ENCODE measurements at places on chromosomes 5 and 9.

DNA sequence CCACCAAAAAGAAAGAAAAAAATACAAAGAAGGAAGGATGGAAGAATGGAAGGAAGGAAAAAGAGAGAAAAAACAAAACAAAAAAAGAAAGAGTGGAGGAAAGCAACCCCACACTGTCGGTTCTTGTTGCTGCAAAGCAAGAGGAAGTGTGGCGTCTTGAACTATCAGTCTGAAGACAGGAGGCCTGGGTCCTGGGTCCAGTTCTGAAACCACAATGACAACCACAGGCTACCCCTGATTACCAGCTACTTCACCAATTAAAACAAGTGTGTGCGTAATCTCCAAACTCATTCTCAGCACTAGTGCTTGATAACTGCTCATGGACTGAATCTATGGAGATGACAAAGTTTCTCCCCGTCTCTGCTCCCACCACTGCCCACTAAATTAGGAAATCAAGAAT is 93.7 kb downstream of the RASEF start:
- H3K4me1 ChIP-seq, result no peaks in the 10 kb centered on the region
- no peak overlapping the region for H3K4me3 ChIP-seq
- no peaks in the 10 kb centered on the region for H3K27me3 ChIP-seq
- no peak for DNase-seq

GRCh38 chr5:90334741-90335140 is 74.8 kb downstream of the CETN3 start:
- no peak for DNase-seq
- no peaks in the 10 kb centered on the region for H3K36me3 ChIP-seq
- no peak overlapping the region for H3K4me3 ChIP-seq
- H3K27me3 ChIP-seq, result no peaks in the 10 kb centered on the region
- no peak overlapping the region for H3K27ac ChIP-seq

DNA sequence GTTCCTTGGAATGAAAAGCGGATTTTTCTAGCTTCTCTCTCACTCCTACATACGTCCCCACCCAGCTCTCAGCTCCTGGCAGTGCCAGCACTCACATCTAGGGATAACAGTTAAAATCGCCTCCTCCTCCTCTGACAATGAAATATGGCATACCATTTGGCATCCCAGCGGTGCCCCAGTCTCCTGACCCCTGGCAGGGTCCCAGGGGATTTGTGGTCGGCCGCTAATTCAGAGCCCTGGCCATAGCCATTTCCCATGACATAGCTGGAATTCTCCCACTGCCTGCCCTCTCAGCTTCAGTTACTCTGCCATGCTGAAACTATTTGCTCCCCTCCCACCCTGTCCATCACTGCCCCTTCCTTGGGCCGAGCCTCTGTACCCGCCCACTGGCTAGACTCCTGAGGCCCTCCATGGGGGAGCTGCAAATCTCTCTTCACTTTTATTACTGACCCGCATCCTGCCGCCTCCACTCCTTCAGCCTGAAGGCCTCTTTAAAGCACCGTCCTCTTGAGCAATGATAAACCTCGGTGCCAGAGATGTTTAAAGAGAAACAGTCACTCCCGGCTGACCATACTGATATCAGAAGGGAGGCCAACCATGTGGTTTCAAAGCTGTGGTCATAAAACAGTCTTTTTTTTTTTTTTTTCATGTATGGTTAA is 139.8 kb downstream of the SLIT3 start:
- no peaks in the 10 kb centered on the region for H3K27me3 ChIP-seq
- no peak overlapping the region for H3K4me3 ChIP-seq
- H3K4me1 ChIP-seq, result no peaks in the 10 kb centered on the region
- no peaks in the 10 kb centered on the region for H3K36me3 ChIP-seq
- DNase-seq, result no peak

DNA sequence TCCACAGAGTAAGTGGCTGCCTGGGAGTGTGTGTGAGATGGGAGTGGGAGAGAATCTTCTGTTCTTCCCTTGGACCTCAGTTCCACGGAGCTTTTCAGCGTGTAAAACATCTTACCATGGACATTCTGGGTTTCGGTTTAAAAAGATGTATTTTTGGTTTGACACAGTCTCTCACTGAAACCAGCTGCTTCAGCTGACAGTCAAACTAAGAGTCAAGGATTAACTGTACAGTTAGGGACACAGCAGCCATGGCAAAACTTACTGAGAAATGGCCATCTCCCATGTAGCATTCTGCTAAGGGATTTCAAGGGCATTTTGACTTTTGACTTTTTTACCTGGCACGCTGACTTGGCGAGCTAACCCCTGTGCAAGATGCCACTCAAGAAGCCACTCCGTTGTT is 93.8 kb upstream of the IL12B start:
- no peak overlapping the region for H3K4me3 ChIP-seq
- no peaks in the 10 kb centered on the region for H3K36me3 ChIP-seq
- no peaks in the 10 kb centered on the region for H3K27me3 ChIP-seq
- H3K27ac ChIP-seq, result no peak overlapping the region
- DNase-seq, result no peak

DNA sequence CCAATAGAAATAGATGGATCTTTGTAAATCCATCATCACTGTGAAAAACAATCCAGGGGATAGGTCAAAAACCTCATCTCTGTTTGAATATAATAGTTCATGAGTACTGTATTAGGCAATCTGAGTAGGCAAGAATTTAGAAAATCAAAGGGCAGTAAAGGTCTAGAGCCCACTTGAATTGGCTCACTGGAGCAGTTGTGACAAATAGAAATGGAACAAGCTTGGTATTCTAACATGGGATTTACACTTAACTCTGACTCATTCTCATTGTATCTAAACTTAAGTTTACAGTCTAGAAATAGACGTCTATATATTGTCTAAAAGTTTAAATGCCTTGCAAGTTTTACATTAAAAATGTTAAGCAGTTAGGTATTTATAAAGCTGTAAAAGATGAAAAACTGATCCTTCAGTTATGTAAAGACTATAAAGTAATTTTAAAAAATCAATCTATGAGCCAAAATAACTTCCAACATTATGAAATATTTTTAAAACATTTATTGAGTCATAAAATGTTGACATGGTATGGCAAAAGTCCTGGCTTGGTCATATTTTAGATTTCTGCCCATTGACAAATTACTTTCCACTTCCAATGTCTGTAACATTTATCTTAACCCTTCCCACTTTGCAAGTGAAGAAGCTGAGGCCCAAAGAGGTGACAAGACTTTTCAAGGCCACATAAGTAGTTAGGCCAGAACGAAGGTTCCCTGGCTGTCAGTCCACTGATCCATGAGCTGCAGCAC is 203.7 kb upstream of the NREP start:
- DNase-seq, result no peak
- H3K27me3 ChIP-seq, result no peaks in the 10 kb centered on the region
- no peak overlapping the region for H3K27ac ChIP-seq

DNA sequence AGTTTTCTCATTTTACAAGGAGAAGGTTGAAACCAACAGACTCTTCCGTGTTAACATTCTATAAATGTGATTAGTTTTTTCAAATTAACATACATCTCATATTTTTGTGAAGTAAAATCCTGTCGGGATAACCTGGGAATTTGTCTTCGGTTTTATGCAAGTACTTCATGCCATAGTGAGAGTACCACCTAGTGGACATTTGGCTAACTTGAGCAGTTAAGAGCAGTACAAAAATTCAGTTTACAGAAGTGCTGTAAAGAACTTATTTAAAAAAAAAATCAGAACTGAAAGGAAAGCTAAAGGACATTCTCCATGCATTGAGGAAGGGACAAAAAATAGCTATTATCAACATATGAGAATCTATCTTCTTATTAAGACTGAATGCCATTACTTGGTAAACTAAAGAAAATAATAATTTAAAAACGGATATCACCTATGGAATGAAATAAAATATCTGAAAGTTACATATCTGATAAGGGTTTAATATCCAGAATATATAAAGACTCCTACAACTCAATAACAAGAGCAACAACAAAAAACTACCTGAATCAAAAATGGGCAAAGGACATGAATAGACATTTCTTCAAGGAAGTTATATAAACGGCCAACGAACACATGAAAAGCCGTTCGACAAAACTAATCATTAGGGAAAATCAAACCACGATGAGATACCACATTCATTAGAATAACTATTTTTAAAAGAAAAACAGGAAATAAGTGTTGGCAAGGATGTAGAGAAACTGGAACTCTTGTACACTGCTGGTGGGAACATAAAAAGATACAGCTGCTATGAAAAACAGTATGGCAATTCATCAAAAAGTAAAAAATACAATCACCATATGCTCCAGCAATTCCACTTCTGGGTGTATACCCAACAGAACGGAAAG is 117.0 kb upstream of the GNA14 start:
- no peaks in the 10 kb centered on the region for H3K27me3 ChIP-seq
- H3K4me3 ChIP-seq, result no peak overlapping the region
- no peak for DNase-seq
- no peaks in the 10 kb centered on the region for H3K36me3 ChIP-seq

DNA sequence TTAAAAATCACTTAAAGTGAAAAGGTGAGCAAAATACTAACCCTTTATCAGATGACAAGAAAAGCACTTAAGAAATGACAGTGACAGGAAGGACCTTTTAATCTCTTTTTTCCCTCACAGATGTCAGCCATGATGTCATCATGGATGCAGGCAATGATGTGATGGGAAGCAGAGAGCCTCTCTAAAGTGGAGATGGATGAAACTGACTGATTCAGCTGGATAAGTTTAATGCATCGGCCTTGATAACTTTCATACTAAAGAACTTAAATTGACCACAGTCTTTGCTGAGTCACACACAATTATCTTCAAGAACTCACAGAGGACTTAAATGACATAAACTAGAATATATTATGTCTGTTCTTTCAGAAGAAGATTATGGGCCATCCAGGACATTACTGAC is 153.2 kb upstream of the FGF10 start:
- no peak overlapping the region for H3K4me3 ChIP-seq
- DNase-seq, result no peak
- no peaks in the 10 kb centered on the region for H3K36me3 ChIP-seq
- H3K27ac ChIP-seq, result no peak overlapping the region
- H3K27me3 ChIP-seq, result no peaks in the 10 kb centered on the region
- no peaks in the 10 kb centered on the region for H3K4me1 ChIP-seq

- no peak overlapping the region for H3K4me3 ChIP-seq
- DNase-seq, result no peak
- H3K4me1 ChIP-seq, result no peaks in the 10 kb centered on the region
- H3K36me3 ChIP-seq, result no peaks in the 10 kb centered on the region
- H3K27ac ChIP-seq, result no peak overlapping the region
These were observed 158.9 kb downstream of the FAM174A start for GRCh38 chr5:100694100-100694499.

- H3K36me3 ChIP-seq, result peaks cover 6% of the 10 kb centered on the region
- H3K27me3 ChIP-seq, result no peaks in the 10 kb centered on the region
- H3K27ac ChIP-seq, result no peak overlapping the region
- no peaks in the 10 kb centered on the region for H3K4me1 ChIP-seq
- DNase-seq, result no peak
These were observed 2.7 kb downstream of the MTRR start for GRCh38 chr5:7871653-7872052.

GRCh38 chr9:110830495-110830894 is 161.9 kb downstream of the MUSK start:
- no peak overlapping the region for H3K4me3 ChIP-seq
- H3K36me3 ChIP-seq, result no peaks in the 10 kb centered on the region
- no peak overlapping the region for H3K27ac ChIP-seq
- H3K27me3 ChIP-seq, result no peaks in the 10 kb centered on the region
- peaks cover 2% of the 10 kb centered on the region for H3K4me1 ChIP-seq

DNA sequence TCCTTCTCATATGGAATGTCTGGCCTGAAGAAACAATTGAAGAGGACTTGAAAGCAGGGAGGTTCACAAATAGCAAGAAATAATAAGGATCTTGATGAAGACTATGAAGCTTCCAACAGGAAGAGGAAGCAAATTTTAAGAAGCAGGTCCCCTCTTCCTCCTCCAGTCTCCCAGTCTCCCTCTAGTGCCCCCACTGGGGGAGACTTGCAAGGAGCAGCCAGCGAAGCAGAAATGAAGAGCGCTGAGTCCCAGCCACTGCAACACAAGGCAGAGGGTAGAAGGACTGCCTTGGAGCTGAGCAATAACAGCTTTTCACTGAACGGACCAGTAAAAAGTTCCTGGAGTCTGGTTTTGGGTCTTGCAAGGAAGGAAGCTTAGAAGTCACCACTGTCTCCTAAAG is 32.6 kb upstream of the ACO1 start:
- no peak overlapping the region for H3K27ac ChIP-seq
- no peak overlapping the region for H3K4me3 ChIP-seq
- no peak for DNase-seq
- no peaks in the 10 kb centered on the region for H3K36me3 ChIP-seq

GRCh38 chr5:145360936-145361335 is 474.2 kb downstream of the PRELID2 start:
- H3K4me1 ChIP-seq, result no peaks in the 10 kb centered on the region
- DNase-seq, result no peak
- H3K27me3 ChIP-seq, result no peaks in the 10 kb centered on the region
- H3K4me3 ChIP-seq, result no peak overlapping the region

GRCh38 chr5:19853616-19854240 is 134.3 kb downstream of the CDH18 start:
- H3K4me3 ChIP-seq, result no peak overlapping the region
- no peak overlapping the region for H3K27ac ChIP-seq
- no peaks in the 10 kb centered on the region for H3K27me3 ChIP-seq
- H3K4me1 ChIP-seq, result no peaks in the 10 kb centered on the region
- DNase-seq, result no peak
- no peaks in the 10 kb centered on the region for H3K36me3 ChIP-seq

- peaks cover 2% of the 10 kb centered on the region for H3K4me1 ChIP-seq
- H3K27ac ChIP-seq, result no peak overlapping the region
- no peaks in the 10 kb centered on the region for H3K36me3 ChIP-seq
- no peaks in the 10 kb centered on the region for H3K27me3 ChIP-seq
- no peak overlapping the region for H3K4me3 ChIP-seq
These were observed 7.7 kb downstream of the FBP1 start for GRCh38 chr9:94631599-94631998.

DNA sequence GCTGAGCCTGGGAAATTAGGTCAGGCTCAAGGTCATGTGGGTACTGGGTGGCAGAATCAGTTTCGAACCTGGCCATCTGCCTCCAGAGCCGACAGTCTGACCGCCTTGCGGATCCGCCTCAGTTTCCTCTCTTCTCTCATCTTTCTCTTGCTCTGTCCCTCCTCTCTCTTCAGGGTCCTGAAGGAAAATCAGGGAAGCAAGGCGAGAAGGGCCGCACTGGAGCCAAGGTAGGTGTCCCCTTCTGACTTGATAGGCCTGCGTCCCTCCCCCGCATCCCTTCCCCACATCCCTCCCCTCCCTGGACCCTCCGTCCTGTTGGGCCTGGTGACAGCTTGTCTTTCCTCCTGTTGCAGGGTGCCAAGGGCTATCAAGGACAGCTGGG is 40.8 kb upstream of the ORM1 start:
- H3K4me3 ChIP-seq, result no peak overlapping the region
- H3K36me3 ChIP-seq, result no peaks in the 10 kb centered on the region
- H3K27ac ChIP-seq, result no peak overlapping the region
- H3K4me1 ChIP-seq, result no peaks in the 10 kb centered on the region
- DNase-seq, result no peak

Measured in iPS DF 6.9 (cell line).